ENCODE measurements at places on chromosomes 4 and X. TPM values are rescaled to one million over a fixed set of nuclear protein-coding genes. Genes with fewer than 3 reads are reported as not detected.

The TMEM156 gene
- 3.8 TPM for total RNA-seq

The MMGT1 gene
- 30.0 TPM for total RNA-seq

The MND1 gene
- total RNA-seq = 5.3 TPM

The TRPC3 gene
- total RNA-seq = 1.6 TPM

All from epithelial cell of alveolus of lung (primary cell).